ENCODE measurements at places on chromosomes 5 and 9.

- no peak for DNase-seq
These were observed 599.3 kb upstream of the TLE4 start for GRCh38 chr9:78972303-78972999.

DNA sequence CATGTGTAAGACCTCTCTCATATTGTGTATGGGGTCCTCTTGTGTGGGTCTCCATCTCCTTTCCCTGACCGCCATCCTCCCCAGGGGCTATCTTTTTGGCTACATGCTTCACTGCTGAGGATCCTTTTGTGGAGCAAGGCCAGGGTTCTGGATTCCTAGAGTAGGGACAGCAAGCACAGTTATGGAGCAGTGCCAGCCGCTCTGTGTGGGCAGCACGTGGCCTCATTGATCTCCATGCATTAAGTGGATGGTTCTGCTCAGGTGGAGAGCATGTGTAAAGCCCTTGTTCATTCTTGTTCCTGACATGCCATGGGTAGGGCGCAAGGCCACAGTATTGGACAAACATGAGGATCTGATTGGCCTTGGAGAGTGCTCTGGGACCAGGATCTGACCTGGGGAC, 8.9 kb downstream of the PHF2 start:
- DNase-seq: no peak

- DNase-seq: no peak
These were observed 32.9 kb upstream of the ENTREP1 start for GRCh38 chr9:69292078-69292477.

GRCh38 chr5:68396722-68397121, 181.2 kb downstream of the PIK3R1 start:
- DNase-seq: no peak

DNA sequence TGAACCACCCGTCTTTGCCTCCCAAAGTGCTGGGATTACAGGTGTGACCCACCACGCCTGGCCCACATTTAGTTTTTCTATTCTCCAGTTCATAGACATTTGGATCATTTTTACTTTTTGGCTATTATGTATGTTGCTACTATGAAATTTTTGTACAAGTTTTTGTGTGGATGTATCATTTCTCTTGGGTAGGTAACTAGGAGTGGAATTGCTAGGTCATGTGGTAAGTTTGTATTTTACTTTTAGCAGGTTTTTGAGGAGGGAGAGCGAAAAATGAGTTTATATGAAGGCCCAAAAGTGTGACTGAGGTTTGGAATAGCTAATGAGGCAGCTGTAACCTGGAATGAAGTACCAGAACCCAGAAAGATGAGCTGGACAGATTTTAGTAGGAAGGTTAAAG, 35.2 kb downstream of the ARHGAP26 start:
- DNase-seq: no peak

GRCh38 chr5:16283791-16284190, 104.2 kb upstream of the MARCHF11 start:
- no peak for DNase-seq

DNA sequence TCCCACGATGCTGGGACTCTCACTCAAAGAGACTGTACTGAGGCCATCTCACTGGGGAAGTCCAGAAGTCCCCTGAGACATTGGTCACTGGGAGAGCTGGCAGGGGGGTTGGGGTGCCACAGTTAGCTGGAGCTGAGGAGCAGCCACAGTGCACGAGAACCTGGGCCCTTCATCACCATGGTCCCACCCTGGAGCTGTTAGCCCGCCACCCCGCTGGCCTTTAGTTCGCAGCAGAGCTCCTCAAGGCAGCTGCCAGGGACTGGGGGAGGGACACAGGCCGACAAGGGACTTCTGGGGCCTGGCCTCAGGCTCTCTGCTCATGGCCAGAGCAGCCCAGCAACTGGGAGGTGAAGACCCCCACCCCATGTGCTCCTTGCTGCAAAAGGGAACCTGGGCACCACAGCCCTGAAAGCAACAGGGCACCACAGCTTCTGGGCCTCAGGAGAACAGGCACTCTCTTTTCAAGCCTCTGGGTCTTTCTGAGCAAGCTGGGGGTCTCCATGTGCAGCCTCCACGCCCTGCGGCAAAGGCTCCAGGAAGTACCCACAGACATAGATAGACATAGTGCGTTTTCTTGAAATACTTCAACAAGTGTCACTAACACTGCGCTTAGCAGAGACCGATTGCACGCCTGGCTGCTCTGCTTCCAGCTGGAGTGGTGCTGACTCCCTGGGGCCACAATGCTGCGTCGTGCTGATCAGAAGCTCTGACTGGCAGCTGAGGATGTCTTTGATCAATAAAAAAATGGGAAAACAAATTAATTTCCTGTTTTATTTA, 46.0 kb downstream of the VAV2 start:
- no peak for DNase-seq

DNA sequence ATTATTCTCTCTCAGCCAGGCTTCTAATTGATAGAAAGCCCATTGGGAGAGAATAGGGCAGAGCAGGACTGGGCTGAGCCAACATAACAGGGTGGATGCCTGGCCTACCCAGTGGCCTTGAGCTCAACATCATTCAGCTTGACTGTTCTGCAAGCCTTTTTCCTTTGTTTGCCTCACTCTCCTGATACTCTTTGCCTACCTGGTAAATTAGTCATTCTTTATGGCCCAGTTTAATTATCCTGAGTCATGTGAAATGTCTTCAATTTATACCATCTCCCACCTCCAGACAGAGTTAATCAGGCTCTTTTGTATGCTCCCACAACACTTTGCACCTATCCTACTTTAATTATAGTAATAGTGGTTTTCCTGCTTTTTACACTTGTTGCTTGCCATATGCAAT, 13.6 kb downstream of the GLRA1 start:
- DNase-seq: no peak

DNA sequence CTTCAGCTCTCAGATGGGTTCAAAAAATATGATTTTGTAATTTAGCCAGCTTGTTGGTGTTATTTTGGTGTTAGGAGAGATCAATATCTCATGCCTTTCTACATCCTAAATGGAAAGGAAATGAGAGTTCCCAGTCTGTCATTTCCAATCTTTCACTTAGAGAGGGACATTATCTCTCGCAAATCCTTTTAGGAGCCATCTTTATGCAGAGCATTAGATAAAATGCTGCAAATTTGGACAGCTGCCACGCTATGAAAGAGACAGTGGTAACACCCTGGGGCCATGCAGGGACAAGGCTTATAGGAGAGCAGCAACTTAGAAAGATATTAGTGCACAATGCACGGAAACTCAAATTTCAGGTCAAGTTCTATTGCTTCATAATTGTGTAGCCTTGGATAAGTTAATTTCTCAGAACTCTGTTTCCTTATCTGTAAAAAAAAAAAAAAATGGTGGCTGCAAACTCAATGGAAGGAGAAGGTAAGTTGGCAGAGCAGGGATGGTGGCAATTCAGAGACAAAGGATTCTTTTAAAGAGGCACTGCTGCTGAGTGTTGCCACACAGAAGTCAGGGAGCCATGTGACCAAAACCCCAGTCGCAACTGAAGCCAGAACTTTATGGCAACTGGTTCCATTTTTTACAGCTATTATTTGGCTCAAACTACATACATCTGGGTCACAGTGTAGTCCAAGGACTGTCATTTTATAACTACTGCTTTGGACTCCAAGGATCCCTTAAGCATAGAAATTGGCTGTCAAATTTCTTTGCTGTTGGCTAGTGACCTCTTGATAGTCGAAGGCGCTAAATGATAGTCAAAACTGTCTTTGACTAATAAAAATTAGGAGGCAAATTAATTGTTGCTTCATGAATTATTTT, 210.2 kb downstream of the FRMD3 start:
- DNase-seq: no peak

DNA sequence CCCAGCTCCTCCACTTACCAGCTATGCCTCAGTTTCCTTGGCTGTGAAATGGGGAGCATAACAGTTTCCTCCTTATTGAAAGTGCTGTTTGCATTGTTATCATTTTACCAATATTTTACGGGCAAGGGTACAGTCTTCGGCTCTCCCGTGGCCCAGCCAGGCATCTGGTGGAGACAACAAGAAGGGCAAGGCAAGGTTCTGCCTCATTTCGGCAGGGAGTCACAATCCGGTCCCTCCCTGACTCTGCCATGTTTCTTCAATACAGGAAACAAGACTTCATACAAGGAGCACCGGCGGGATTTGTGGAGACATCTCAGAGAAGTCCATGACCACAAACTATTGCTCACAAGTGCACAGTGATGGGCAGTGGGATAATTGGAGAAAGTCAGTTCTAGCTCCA, 174.0 kb downstream of the FGF18 start:
- DNase-seq: no peak

DNA sequence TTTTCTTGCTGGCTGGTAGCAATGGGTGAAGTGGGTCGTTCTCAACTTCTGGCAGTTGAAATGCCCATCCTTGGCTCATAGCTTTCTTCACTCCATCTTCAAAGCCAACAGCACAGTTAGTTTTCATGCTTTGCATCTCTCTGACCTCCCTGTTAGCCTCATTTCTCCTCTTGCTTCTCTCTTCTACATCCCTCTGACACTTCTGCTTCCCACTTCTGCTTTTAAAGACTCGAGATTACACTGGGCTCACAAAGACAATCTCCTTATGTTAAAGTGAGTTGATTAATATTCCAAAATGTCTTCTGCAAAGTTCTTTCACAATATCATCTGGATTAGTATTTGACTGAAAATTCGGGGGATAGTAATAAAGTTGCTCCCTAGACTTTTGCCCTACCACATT, 684.8 kb upstream of the CCNG1 start:
- DNase-seq: no peak

DNA sequence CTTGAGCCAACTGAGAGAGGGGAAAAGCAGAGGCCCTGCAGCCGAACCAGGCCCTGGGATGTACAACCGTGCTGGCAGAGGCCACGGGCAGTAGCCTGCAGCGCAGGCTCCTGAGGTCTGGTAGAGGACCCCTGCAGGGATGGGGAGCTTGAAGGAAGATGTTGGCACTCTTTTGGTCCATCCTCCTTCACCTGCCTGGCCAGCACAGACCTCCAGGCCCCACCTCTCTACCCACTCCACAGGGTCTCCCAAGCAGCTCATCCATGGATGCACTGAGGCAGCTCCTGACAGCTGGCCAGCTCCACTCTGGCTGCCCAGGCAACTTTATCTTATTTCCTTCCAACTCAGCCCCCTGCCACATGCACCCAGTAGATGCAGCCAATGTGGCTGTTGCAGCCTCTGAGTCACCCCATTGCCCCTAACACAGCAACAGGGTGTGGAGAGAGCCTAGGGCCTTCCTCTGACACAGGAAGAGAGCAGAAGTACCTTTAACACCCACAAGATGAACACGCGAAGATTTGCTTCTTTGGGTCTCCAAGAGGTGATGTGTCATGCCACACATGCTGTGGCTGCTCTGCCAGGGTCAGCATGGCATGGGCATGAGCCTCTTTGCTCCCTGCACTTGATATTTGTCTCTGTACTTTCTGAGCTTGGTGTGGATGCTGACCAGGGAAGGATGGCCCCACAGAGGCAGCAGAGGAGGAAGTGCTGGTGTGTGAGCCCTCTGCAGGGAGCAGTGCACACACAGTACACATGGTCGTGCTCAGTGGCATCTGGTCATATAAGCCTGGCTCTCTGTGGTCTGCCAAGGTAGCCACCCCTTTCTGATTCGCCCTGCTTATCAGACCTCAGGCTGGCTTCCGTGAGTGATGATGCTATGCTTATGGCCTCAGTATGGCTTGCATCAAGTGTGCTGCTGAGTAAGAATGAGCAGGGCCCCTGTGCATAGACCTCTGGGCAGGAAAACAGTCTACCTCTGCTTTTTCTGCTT, 117.2 kb downstream of the NRG2 start:
- DNase-seq: no peak

- no peak for DNase-seq
These were observed 559.7 kb downstream of the ACTL7B start for GRCh38 chr9:108296056-108296455.

- peak; percentile 43 for DNase-seq
These were observed 920 bp downstream of the LPCAT1 start for GRCh38 chr5:1522601-1523479.

DNA sequence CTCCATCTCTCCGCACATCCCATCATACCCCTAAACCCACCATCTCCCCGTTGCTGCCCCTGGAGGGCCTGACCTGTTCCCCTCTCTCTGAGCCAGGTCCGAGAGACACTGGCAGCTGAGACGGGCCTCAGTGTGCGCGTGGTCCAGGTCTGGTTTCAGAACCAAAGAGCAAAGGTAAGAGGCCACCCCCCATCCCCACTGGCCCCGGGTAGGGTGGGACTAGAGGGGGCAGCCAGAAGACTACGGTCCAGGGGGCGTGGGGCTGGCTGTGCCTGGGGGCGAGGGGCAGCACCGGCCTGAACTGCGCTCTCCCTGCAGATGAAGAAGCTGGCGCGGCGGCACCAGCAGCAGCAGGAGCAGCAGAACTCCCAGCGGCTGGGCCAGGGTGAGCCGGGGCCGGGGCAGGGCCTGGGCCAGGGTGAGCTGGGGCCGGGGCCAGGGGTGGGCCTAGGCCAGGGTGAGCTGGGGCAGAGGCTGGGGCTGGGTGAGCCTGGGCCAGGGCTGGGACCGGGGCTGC, 79.8 kb downstream of the LMX1B start:
- no peak for DNase-seq

DNA sequence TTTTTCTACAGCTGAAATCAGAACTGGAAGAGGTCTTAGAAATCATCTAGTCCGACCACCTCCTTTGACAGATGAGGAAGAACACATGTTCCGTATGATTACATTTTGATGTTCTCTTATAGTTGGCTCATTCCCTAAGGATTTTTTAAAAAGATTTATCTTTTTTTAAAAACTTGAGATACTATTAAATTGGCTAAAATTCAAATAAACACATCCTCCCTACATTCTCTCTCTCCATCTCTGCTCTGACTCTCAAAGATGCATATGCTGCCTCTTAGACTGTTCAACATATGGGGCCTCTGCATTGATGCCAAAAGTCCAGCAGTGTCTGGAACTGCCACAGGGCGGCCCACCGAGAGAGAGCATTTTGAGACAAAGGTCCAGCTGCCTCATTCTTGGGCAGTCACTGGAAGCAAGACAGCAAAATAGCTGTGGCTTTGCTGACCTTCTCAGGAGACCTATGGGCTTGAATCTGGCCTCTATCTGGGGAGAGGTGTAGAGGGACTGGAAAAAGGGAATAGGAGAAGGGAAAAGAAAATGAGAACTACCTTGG, 12.8 kb upstream of the TSSK1B start:
- DNase-seq: no peak

DNA sequence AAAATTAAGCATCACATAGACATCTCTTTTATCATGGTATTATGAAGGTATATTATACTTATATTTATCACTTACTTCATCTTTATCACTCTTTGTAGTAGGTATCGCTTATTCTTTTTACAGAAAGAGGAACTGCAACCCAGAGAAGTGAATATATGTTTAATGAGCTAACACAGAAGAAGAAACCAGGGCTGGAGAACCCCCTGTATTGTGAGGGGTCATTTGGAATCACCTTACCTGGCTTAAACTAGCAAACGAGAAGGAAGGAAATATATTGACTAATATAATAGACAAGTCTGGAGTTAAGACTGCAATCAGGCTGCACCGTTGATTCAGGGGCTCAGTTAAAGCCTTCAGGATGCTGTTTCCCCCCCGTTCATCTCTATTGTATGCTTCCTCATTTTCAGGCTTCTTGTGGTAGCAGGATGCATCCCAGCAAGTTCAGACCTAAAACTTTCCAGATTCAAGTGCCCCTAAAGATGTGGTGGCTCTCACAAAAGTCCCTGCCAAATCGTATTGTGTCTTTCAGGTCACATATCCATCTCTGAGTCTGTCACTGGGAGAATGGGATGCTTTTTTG, 146.4 kb downstream of the GCNT1 start:
- no peak for DNase-seq

GRCh38 chr5:122173474-122174415, 44.4 kb downstream of the ZNF474 start:
- no peak for DNase-seq

- DNase-seq: no peak
These were observed 91.2 kb downstream of the FSTL4 start for GRCh38 chr5:133520991-133521706.
